ENCODE measurements at places on chromosomes 11 and 22.

GRCh38 chr11:21411104-21411503 is 741.7 kb downstream of the NELL1 start:
- no peak for DNase-seq

DNA sequence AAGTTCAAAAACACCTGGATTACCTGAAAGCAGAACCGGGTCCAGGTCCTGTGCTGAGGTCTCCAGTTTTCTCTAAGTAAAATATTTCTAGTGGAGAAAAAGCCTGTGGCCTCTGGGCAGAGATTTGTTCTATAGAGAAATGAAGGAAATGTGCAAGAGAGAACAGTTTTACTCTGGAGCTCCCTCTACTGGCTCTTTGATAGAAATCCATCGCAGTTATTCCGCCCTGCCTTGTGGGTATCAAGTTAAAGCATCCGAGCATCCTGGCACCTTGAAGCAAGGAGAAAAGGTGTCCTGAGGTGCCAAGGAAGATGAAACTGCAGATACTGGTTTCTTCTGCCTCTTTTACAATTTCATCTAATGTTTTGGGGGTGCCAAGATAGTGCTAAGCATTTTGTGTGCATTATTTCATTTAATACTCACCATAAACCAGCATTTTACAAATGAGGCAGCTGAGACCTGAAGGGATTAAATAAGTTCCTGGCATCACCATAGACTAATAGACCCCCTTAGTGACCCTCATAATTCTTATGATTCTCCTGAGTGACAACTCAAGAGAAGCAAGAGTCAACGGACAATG is 113.1 kb upstream of the HSD17B12 start:
- no peak for DNase-seq

- DNase-seq = peak; percentile 7
These were observed 682.6 kb downstream of the KCNA4 start for GRCh38 chr11:29333993-29334775.

DNA sequence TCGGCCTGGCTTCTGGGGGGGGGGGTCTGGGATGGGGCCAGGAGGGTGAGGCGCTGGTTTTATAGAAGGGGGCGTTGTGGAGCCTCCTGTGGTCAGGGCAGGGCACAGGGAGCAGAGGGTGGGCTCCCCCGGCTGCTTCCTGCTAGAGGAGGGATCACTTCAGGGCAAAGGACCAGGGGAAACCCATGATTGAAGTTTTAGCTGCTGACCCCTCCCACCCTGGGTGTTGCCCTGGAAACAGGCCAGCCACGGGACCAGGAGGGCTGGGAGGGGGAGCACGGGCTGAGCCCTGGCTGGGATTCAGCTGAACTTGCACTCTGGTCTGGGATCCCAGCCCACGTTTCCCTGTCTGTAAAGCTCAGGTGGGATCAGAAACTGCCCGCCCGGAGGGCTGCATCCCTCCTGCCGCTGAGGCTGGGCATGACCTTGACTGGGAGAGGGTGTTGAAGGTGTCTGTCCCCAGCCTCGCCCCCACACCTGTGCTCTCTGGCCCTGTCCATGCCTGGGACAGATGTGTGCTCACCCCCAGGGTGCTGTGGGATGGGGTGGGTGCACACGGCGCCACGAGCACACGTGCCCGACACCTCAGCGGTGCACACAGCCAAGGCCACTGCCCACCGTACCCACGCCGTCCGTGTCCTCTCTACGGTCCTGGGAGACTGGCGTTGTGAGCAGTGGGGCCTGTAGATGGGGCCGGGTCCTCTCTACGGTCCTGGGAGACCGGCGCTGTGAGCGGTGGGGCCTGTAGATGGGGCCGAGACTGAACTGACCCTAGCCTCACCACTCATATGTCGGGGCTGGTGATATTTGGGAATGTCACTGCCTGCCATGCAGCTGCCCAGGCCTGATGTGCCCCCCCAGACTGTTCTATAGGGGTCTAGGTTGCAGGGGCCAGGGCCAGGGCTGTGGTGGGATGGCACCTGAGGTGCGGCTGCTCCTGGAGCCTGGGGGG is 2.3 kb downstream of the TSPAN4 start:
- no peak for DNase-seq

- no peak for DNase-seq
These were observed 2.6 kb downstream of the LAMTOR1 start for GRCh38 chr11:72100462-72100861.

GRCh38 chr22:39927544-39927943 is 26.7 kb downstream of the GRAP2 start:
- DNase-seq = no peak

- DNase-seq = no peak
These were observed 53.4 kb upstream of the SPATA19 start for GRCh38 chr11:133898770-133899115.

GRCh38 chr11:33125611-33126010 is 35.7 kb downstream of the CSTF3 start:
- no peak for DNase-seq

GRCh38 chr11:115871161-115871760 is 367.0 kb upstream of the CADM1 start:
- DNase-seq = no peak

GRCh38 chr22:19070397-19071169 is 51.6 kb downstream of the DGCR2 start:
- DNase-seq = no peak

- no peak for DNase-seq
These were observed 10.2 kb downstream of the MN1 start for GRCh38 chr22:27791159-27791858.

DNA sequence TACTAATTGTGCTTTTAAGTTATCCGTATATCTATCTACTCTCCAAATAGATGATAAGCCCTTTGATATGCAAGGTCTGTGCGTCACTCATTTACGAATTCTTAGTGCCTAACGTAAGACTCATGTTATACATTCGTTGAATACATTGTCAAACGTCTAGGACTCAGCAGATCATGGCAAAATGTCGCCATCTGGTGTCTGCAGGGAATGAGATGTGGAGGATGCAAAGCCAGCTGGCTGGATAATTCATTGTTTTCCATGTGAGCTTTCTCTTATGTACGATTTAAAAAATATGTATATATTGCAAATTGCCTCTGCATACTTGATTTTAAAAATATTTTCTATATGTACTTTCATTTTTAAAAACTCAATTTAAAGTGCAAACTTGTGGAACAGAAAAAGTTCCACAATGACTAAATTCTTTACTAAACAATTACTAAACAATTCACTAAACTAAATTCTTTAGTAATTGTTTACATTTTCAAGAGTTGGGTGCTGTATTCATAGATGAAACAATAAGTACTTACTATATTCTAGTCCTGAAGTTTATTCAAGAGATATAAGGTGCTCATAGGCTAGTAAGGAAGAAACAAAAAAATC is 33.8 kb downstream of the ZNF202 start:
- peak; percentile 24 for DNase-seq

GRCh38 chr11:57699813-57700212 is 12.2 kb downstream of the MED19 start:
- DNase-seq = no peak

- DNase-seq = no peak
These were observed 84.6 kb downstream of the C22orf31 start for GRCh38 chr22:28977060-28977459.

DNA sequence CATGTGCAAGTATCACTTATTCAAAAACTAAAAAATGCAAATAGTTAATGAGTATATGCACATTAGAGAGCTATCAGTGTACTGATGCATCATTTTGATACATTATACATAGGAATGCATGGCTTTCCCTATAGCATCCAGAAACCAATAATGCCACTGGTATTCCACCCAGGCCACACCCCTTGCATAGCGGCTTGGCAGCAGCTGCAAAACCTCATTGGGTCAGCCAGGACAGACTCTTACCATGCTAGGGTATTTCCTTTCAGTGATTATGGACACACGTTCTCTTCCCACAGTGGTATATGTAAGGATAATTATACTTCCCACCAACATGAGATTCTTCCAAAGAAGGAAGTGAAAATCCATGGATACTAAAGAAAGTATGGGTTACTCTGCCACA is 145.9 kb upstream of the PITPNB start:
- DNase-seq = no peak

GRCh38 chr11:30859669-30860068 is 273.5 kb upstream of the MPPED2 start:
- DNase-seq = no peak

DNA sequence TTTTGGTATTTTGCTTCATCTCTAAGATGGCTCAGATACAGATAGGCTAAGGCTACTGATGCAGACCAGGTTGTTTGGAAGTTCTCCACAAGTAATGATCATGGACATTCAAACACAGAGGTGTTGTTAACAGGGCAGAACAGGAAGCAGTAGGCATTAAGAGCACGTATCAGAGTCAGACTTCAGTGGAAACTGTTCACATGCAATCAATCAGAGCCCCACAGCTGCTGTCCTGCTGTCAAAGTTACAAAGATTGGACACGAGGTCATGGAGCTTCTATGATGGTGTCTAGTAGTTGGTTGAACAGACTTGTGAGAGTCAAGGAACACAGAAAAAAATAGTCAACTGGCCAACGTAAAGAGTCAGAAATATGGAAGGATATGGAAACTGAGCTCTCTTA is 19.8 kb downstream of the OR10D3 start:
- DNase-seq = no peak

GRCh38 chr11:23769214-23769613 is 727.6 kb upstream of the LUZP2 start:
- no peak for DNase-seq

- no peak for DNase-seq
These were observed 48.6 kb downstream of the PISD start for GRCh38 chr22:31613286-31613903.

DNA sequence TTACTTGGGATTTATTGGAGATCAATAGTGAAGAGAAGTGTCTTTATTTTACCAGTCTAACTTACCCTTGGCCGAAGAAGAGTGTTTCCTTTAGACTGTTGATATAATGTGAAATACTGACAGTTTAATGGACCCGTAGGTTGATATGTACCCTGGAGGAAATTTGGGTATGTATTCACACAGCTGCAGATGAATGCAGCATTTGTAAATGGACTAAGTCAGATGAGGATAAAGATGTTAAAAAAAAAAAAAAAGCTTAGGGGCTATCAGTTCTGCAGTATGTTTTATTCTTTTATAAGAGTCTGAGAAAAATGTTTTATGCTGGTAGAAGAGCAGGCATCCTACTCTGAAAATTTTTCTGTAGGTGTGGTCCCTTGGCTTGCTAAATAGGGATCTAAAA is 2.7 kb downstream of the REXO2 start:
- DNase-seq = no peak

DNA sequence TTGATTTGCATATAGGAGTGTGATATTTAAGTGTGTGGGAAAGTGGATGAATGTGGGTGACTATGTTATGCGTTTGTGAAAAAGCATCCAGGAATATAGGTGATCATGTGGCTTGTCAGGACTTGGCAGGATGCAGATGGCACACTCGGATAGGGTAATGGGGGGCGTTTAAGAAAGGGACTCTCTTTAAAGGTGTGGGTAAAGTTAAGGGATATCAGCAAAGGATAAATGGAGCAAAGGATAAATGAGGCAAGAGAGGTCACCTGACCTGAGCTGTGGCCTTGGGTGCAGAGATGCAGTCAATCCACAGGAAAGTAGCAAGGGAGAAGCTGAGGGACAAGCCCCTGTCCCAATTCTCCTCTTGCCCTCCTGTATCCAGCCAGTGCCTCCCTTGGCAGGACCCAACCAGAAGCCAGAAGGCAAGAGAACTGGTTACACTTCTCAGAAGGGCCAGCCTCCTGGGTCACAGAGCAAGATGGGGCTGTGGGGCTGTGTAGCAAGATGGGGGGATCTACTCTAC is 47.5 kb upstream of the GRAMD1B start:
- DNase-seq = no peak

DNA sequence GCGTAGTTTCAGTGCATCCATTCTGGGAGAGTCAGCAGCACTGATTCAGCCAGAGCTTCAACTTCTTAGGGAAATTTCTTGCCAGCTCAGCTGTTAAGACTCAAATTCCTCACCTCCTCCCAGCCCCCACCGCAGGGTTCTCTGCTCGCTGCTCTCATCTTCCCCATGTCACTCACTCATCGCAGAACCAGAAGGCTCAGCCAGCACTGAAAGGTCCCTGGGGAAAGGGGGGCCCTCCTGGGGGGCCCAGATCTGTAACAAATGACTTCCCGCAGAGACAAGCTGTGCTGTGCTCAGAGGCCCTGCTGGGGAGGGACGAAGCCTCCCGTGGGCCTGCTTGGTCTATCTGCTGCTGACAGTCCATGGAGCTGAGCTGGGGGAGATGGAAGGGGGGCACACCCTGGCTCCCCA is 220.6 kb downstream of the NTM start:
- no peak for DNase-seq

DNA sequence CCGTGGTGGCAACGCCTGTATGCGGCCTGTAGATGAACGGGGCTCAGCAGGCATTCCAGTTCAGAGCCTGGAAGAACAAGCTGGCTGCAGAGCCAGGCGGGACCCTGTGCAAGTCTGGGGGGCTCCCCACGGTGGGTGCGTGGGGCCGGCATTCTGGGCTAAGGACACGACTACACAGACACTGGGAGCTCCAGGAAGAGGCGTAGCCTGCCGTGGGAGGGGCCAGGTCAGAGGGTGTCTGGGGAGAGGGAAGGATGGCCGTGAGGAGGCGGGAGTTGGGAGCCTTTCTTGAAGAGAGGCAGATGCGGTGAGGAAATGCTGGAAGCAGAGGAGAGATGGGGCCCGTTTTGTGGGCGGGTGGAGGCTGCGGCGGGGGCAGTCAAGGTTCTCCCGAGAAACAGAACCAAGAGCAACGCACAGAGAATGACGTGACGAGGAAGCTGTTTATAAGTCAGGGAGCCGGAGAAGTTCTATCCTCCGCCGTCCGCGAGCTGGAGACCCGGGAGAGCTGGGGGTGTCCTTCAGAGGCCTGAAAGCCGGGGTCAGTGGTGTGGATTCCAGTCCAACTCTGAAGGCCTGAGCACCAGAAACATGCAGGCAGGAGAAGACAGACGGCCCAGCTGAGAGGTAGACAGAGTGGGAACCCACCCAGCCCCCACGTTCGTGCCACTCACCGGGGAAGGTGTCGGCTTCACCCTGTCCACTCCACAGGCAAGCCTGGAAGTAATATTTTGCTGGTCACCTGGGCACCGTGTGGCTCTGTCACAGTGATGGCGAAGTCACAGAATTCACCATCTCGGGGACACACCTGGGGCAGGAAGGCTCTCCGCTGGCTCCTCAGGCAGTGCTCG is 529.6 kb downstream of the BRD1 start:
- DNase-seq = no peak

GRCh38 chr11:44695169-44695833 is 31.5 kb upstream of the TSPAN18 start:
- no peak for DNase-seq

GRCh38 chr11:99537681-99538080 is 516.9 kb downstream of the CNTN5 start:
- no peak for DNase-seq

Data from NCI-H1417 treated with DMSO at 0.1 percent for 48 hours (cell line).